Regular cardiac myocyte (primary cell): ENCODE measurements at places on chromosomes 13 and 19. TPM values are rescaled to one million over a fixed set of nuclear protein-coding genes. Genes with fewer than 3 reads are reported as not detected.

Gene TSC22D1
- total RNA-seq: 54.8 and 105 TPM in 2 replicates

Gene CDX2
- total RNA-seq: not detected in 2 replicates

Gene CLDND2
- total RNA-seq: not detected in 2 replicates

Gene SPIB
- total RNA-seq: not detected in 2 replicates

Gene CCDC194
- not detected in 2 replicates for total RNA-seq

Gene GRK1
- 0.85 TPM in 1 of 2 replicates, not detected in the other for total RNA-seq

Gene ZNF726
- 2.0 and 6.5 TPM in 2 replicates for total RNA-seq

Gene APOC4
- not detected in 2 replicates for total RNA-seq

Gene ALOX5AP
- total RNA-seq: under 0.01 and 0.28 TPM in 2 replicates

Gene SCEL
- not detected in 2 replicates for total RNA-seq

Gene ZNF580
- 3.8 and 3.9 TPM in 2 replicates for total RNA-seq

Gene OR10H1
- not detected in 2 replicates for total RNA-seq

Gene FCER2
- not detected in 2 replicates for total RNA-seq
